ENCODE measurements at places on chromosomes 11 and 22. TPM values are rescaled to one million over a fixed set of nuclear protein-coding genes. Genes with fewer than 3 reads are reported as not detected.
A peak's percentile ranks its signal among the peaks of the same experiment; 100 is the strongest.

Gene KCNJ5
- total RNA-seq, result not detected

Gene GDPD4
- not detected for total RNA-seq

GRCh38 chr11:15941206-15941770 is 415.1 kb downstream of the SOX6 start:
- DNase-seq, result peak; percentile 80

Gene TRIM6
- total RNA-seq, result 49.0 TPM

GRCh38 chr11:82936261-82936660 is 34.7 kb downstream of the DDIAS start:
- DNase-seq, result no peak

Gene HSD17B12
- total RNA-seq, result 179 TPM

GRCh38 chr22:26553056-26553752 is 36.7 kb downstream of the TPST2 start:
- no peak for DNase-seq

Gene MS4A7
- total RNA-seq, result not detected

- DNase-seq, result no peak
Measured at GRCh38 chr11:113045146-113045545, 83.9 kb downstream of the NCAM1 start.

DNA sequence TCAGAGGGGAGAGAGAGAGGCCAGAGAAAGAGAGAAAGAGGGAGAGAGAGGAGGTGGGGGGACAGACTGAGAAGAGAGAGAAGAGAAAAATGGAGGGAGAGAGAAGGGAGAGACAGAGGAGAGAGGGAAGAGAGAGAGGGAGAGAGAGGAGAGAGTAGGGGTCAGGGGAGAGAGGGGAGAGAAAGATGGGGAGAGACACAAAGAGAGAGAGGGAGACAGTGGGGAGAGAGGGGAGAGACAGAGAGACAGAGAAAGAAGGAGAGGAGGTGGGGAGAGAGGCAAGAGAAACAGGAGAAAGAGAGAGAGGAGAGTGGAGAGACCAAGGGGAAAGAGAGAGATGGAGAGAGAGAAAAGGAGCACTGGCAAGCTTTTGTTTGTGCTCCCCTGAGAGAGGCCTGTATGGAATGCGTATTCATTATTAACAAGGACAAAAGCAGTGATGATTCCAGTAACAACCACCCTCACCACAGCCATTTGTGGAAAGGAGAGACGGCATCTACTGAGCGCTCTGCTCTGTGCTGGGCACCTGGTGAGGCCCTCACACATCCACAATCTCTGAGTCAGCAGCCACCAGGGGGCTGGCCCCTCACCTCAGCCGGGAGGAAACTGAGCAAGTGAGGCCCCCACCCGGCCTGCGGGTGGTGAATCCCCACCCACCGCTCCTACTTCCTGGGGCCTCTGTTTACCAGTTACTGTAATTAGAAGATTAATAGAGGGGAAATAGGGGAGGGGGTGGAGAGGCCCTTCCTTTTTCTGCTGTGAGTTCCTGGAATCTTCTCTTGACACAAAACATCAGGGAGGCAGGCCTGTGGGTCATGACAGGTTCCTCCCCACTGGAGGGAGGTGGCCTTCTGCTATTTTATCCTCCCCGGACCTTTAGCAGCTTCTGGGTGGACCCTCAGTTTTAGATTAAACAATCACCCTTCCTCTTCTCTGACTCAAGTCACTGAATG is 14.6 kb upstream of the MIAT start:
- peak; percentile 71 for DNase-seq

DNA sequence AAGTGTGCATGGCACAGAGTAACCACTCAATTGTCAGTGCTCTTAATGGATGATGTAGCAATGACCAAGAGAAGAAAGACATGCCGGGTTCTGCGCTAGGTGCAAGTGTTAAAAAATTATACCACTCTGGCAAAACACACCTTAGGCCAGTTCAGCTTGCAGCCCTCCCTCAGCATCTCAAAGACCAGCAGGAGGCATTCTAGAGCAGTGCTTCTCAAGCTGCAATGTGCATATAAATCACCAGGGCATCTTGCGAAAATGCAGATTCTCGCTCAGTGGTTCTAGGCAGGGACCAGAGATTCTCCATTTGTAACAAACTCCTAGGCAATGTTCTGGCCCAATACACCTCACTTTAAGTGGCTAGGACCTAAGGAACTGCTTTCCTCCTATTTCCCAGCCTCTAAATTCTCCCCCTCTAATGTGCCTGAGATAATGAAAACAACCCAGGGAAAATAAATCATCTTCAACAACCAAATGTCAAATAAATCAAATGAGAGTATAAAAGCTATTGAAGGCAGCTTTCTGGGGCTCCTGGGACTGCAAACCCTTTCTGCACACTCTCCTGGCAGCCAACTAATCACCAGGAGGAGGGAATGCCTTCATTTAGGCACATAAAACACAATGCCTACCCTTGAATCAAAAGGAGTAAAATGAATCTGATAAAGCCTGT is 337.2 kb upstream of the API5 start:
- DNase-seq, result peak; percentile 50

DNA sequence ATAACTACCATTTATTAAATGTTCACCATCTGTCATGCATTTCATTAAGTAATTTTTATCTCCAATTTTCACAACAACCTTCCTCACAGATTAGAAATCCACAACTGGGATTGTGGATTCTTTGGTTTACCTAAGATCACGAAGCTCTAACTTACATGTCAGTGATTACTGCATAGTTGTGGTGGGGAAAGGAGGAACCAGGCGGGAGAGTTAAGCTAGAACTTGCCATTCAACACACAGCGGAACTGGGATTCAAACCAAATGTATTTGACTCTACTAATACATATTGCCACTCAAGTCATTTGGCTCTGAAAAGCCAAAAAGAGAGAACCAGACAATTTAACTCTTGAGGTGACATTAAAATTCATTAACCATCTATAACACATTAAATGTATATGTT is 10.4 kb upstream of the LAYN start:
- no peak for DNase-seq

GRCh38 chr22:17239156-17239701 is 20.0 kb upstream of the ADA2 start:
- DNase-seq, result no peak

DNA sequence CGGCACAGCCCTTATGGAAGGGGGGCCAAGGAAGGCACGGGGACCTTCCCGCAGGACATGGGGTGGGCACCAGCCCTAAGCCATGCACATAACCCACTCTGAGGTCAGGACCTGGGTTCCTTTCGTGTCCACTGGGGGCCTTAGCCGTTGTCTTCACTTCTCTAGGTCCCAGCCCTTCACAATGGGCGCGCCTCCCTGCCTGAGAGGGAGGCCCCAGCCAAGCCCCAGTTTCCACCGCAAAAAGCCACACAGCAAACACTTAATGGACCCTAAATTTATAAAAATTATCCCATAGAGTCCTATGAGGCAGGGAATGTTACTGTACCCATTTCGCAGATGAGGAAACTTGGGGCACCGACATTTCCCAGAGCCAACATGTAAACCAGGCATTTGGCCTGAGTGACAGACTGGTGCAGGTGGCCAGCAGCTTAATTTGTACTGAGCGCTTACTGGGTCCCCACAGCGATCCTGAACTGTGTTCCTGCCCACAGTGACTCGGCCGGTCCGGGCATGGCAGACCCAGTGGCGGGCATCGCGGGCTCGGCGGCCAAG is 1.2 kb downstream of the GAS2L1 start:
- DNase-seq, result no peak

- DNase-seq, result no peak
Measured at GRCh38 chr11:121770939-121771595, 318.3 kb upstream of the SORL1-AS1 start.

- DNase-seq, result no peak
Measured at GRCh38 chr11:6727971-6728760, 43.6 kb downstream of the OR2AG2 start.

- DNase-seq, result no peak
Measured at GRCh38 chr11:130872981-130873380, 43.3 kb downstream of the SNX19 start.

DNA sequence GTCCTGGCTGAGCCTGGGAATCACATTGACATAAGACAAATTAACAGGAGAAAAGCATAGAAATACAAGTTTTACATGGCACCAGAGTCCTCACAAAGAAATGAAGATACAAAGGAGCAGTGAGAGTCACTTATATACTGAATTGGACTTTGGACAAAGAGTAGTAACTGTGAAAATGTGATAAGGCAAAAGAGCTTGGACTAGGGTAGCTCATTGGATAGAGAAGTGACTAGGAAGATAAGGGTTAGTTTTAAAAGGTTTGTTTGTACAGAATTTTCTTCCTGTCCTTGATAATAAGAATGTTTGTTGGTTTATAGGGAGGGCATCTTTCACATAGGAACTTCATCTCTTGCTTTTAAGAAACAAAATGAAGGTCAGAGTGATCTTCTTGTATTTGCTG is 17.9 kb upstream of the NUCB2 start:
- no peak for DNase-seq

All from GM23338 (cell line).